Cerebellar nuclear complex (tissue), 1 donor: ENCODE measurements at places on chromosomes 1 and 21.

- no peak for DNase-seq
Observed at GRCh38 chr1:22778862-22779520, 68.4 kb downstream of the EPHB2 start.

DNA sequence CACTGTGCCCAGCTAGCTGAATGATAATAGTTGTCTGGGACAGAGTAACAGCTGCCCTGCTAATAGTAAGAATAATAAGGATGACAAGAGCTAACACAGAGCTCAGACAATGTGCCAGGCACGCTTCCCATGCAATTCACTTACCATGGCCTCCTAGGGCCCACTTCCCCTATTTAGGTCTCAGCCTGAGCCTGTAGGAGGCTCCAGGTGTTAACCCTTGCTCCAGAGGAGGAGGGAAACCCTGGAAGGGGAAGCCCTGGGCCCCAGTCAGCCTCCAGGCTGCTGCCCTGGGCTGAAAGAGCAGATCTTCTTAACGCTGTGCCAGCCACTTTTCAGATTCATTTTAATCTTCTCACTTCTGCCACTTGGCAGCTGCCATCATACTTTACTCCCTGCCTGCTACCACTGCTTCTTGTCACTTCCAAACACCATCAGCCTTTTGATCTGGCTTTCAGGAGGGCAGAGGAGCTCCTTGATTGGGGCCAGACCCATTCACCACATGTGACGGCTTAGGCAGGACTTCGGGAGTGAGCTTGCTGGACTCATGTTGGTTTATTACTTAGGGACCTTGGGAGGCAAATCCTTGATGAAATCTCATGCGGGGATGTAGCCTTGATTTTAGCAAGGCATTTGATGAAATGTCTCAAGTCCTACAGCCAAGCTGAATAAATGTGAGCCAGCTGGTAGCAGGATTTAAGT, 66.7 kb upstream of the PARP1 start:
- DNase-seq = no peak

DNA sequence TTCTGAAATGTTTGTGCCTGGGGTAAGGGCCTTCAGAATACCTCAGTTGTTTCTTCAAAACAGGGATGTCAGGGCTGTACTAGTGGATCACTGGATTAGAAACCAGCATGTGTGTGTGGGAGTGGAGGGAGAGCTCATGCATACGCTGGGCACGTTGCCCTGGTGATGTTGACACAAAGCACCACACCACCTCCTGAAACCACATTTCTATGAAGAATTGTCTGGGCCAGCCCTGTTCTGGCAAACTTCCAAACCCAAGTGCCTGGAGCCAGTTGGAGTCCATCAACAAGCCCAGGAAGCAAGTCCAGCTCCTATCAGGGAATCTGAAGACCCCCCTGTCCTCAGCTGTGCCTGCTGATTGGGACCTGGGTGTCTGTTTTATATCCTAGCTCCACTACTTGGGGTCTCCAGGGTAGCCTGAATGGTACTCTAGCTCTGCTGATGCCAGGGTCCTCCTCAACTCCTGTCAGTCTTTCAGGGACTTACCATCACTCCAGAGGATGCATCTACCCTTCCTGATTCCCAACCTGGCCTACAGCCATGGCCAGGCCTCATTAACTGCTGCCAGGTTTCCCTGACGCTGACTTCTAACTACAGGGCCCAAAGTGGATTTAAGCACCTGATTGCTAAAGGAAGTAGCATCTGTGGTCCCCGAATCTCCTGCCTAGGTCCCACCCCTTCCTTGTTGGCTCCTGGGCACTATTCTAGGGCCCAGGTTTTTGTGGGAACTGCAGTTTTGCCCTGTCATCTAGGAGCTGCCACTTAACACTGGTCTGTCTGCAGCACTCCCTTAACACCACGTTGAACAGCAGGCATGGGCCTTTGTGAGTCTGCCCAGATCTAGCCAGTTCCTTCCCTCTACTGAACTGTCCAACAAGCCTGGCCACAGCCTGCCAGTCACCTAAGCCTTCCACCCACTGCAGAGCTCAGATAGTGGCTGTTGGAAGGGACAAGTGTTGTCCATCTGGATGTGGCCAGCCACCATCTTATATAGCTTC, 45.5 kb downstream of the LPAR3 start:
- peak; percentile 9 for DNase-seq

- no peak for DNase-seq
Observed at GRCh38 chr1:185636848-185637247, 97.3 kb upstream of the HMCN1 start.

GRCh38 chr1:12722626-12723025, 6.7 kb downstream of the AADACL3 start:
- no peak for DNase-seq

GRCh38 chr1:99843760-99844159, 6.4 kb upstream of the AGL start:
- DNase-seq = no peak

DNA sequence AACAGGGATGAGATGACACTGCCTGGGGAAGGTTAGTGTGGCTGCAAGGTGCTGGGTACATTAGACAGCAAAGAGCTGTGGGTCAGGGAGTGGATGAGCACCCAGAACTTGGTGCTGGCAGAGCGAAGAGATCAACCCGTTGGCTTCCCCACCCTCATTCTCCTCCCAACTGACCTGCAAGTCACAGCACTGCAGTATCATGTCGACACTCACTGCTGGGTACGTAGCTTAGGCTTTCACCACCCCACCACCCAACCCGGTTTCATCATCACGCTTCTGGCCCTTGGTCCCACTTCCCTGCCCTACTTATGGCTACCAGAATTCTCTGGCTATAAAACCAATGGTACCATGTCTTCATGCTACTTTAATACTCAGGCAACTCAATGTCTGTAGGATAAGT, 73.6 kb upstream of the LYST start:
- no peak for DNase-seq

- DNase-seq = peak; percentile 88
Observed at GRCh38 chr1:205536759-205537361, 32.4 kb downstream of the CDK18 start.

DNA sequence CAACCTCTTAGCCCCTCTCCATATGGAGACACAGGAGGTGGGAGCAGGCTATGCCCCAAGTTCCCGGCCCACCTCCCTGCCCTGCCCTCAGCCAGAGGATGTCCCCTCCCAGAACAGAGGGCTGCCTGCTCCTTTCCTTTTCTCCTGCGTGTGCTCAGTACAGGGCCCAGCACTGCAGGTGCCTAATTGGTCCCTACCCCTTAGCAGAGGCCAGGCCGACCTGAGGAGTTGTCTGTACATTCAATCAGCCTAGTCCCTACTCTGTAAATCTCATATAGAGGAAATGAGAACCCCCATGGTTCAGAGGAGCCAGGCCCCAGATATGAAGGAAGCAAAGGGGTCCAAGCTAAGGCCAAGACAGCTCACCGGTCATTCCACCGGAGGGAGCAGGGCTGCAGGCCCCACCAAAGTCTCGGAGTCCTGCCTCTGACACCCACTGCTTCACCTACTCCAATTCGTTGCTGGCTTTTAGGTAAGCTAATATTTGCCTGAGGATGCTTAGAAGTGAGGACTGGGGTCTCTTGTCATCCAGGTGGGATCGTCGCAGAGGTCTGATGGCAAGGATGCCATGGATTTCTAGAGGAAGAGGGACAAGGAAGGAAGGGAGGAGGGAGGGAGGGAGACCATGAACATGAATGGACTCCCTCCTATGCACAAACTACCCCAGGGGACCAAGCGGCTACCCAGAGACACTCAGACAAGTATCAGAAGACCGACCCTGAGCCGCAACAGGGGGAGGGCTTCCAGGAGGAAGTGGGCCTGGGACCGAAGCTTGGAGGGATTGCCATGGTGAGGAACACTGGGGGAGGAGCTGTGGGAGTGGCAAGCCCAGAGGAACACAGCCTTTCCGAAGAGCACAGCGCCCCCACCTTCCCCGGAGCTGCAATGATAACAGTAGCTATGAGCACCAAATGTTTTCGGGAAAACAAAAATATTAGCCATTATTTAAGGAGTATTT, 30.4 kb upstream of the FOXO6 start:
- no peak for DNase-seq

DNA sequence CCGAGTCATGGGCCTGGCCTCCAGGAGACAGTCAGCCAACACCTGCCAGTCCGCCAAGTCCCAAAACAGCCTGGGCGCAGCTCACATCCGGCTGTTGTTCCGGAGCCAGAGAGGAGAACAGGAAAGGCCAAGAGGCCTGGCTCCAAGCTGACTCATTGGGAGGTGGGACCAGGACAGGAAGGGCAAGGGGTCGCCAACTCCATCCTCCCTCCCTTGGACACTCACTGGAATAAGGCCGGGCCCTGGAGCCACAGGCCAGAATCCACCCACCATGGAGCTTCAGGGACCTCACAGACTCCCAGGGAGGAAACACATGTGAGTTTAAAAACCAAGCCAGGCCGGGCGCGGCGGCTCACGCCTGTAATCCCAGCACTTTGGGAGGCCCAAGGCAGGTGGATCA, 25.1 kb upstream of the CLIC4 start:
- DNase-seq = no peak

DNA sequence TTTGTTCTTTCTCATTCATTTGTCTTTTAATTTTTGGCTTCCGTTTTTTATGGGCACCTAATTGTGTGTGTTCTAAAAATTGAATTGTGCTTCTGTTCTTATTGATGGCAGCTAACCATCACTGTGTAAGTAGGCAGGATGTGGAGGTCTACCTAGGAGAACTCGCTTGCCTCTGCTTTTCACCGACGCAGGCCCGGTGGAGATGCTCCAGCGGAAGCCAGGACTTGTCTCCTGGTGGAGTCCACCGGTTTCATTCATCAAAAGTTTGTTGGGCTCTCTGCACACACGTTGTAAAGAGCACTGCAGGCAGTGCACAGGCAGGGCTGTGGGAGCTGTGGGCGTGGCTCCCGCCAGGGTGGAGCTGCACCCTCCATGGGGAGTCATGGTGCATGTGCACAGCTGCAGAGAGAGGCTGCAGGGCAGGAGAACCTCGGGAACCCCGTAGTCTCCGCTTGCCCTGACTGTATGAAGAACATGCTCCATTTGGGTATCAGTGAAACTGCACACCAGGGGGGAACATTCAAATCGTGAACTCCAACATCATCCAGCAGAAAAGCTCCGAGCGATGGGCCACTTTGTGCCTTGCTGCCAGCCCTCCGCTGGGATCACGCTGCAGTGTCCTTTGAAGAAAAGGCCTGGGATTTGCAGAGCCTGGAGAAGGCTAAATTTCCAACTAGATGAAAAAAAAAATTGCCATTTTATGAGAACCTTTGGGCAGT, 6.0 kb upstream of the C1orf174 start:
- no peak for DNase-seq

- no peak for DNase-seq
Observed at GRCh38 chr21:32239551-32239950, 39.3 kb downstream of the MIS18A start.

GRCh38 chr1:230737622-230738262, 9.4 kb upstream of the CAPN9 start:
- no peak for DNase-seq

- no peak for DNase-seq
Observed at GRCh38 chr1:165288350-165289120, 68.0 kb downstream of the LMX1A start.
